HFFc6 (cell line): ENCODE measurements at places on chromosomes 11 and 22.

DNA sequence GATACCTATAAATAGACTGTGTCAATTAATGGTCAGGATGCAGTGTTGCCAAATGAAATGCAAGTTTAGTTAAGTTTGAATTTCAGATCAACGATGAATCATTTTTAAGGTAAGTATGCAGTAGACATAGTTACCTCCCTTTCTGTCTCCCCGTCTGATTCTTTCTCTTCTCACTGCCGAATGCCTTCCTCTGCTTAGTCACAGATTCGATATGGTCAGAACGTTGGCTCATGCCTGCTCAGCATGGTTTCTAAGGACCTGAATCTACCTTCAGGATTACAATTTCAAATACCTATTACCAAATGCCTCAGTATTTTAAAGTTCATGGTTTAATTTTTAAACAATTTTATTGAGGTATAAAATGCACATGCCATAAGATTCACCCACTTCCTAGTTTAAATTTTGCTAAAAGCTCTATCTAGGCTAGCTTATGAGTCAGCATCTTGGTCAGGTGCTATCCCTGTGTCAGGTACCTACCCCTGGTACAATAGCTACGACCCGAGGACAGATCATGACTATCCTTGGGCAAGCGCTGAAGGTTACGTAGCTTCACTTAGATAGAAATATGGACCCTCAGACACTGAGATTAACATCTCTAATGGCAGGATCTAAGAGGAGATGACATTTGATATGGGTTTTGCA lies 78.2 kb upstream of the SPON1 start:
- DNase-seq: no peak

DNA sequence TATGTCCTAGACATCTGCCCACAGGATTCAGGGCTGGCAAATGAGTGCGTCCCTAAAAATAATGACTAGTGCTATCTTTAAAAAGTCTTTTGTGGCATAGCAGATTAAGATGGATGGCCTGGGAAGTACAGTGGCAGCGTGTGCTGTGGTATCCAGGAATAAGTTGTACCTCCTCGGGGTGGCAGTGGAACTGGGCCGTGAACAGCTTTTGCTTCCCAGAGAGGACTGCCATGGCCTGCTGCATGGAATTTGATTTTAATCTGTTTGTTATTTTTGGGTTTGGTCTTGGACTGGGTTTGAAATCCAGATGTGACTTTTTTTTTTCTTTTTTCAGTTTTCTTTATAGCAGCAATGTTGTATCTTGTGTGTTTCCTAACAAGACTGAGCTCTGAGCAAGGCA lies 71.3 kb upstream of the PARVG start:
- DNase-seq: no peak

DNA sequence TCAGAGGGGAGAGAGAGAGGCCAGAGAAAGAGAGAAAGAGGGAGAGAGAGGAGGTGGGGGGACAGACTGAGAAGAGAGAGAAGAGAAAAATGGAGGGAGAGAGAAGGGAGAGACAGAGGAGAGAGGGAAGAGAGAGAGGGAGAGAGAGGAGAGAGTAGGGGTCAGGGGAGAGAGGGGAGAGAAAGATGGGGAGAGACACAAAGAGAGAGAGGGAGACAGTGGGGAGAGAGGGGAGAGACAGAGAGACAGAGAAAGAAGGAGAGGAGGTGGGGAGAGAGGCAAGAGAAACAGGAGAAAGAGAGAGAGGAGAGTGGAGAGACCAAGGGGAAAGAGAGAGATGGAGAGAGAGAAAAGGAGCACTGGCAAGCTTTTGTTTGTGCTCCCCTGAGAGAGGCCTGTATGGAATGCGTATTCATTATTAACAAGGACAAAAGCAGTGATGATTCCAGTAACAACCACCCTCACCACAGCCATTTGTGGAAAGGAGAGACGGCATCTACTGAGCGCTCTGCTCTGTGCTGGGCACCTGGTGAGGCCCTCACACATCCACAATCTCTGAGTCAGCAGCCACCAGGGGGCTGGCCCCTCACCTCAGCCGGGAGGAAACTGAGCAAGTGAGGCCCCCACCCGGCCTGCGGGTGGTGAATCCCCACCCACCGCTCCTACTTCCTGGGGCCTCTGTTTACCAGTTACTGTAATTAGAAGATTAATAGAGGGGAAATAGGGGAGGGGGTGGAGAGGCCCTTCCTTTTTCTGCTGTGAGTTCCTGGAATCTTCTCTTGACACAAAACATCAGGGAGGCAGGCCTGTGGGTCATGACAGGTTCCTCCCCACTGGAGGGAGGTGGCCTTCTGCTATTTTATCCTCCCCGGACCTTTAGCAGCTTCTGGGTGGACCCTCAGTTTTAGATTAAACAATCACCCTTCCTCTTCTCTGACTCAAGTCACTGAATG lies 14.6 kb upstream of the MIAT start:
- no peak for DNase-seq

DNA sequence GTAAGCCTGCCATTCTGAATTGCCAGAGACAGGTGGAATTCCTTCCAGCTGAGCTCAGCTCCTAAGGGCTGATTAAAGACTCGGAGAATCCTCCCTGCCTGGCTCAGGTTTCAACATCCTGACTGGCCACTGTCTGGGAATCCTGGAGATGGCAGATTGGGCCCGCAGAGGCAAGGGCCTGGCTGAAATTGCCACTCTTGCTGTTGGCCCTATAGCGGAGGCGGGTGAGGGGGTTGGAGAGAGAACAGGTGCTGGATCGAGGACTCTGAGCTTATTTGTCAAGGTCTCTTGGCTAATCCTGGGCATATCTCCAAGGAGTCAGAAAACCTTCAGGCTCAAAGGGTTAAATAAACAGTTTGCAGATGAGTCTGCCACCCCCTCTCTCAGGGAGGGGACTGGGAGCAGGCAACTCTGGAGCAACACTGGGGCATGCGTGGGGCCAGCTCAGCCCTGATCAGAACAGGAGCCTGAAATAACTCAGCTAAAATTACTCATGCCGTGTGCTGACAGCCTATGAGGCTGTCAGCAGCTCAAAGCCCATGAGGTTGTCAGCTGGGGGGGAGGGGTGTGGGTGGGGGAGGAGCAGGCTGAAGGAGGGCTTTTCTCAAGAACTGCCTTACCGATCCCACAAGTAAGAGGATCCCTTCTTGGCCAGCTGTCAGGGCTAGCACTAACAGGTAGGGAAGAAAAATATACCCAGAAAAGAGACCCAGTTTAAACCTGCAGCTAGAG lies 14.7 kb upstream of the MFRP start:
- DNase-seq: peak; percentile 78

DNA sequence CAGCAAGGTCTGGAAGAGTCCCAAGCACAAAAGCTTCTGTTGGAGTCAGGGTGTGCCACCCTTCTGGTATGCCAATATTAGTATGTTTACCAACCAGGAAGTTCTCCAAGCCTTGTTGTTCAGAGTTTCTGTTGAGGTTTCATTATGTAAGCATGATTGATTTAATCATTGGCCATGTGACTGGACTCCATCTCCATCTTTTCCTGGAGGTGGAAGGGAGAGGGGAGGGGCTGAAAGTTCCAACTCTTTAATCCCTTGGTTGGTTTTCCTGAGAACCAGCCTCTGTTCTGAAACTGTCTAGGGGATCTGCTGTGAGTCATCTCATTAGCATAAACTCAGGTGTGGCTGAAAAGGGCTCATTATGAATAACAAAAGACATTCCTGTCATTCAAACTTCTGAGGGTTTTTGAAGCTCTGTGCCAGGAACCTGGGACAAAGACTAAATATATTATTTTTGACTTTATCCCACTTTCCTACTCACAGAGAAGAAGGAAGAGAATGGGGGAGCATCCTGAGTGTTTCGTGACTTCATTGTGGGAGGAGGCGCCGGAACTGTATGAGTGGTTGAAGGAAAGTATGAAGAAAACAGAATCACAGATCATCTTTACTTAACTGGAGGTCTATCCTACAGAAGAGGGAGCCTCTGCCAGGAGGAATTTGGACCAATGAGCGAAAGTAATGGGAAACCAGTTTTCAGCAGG lies 138.2 kb downstream of the NECTIN1 start:
- no peak for DNase-seq

GRCh38 chr11:125623064-125623463 lies 1.9 kb upstream of the CHEK1 start:
- no peak for DNase-seq

DNA sequence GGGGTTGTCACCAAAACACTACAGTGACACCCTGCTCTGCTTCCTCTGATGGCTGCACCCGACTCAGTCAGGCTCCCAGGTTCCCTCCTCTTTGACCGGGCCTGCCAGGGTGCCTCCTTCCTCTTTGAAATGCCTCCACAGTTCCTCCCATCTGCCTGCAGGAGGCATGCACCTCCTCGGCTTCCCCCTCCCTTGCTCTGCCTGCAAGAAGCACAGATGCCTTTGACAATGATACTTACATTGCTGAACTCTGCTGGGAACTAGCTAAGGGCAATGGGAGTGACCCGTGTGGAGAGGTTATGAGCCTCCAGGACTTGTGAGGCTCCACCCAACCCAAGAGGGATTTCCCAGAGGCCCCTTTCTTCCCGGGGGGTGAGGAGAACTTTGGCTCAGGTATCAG lies 674.1 kb downstream of the OPCML start:
- DNase-seq: peak; percentile 16

GRCh38 chr11:122642472-122642922 lies 13.0 kb upstream of the UBASH3B start:
- DNase-seq: peak; percentile 94

GRCh38 chr11:45395421-45395820 lies 109.3 kb upstream of the SYT13 start:
- DNase-seq: no peak

GRCh38 chr11:61162092-61162941 lies 1.1 kb upstream of the VPS37C start:
- peak; percentile 38 for DNase-seq

GRCh38 chr11:99260696-99261095 lies 239.9 kb downstream of the CNTN5 start:
- no peak for DNase-seq

DNA sequence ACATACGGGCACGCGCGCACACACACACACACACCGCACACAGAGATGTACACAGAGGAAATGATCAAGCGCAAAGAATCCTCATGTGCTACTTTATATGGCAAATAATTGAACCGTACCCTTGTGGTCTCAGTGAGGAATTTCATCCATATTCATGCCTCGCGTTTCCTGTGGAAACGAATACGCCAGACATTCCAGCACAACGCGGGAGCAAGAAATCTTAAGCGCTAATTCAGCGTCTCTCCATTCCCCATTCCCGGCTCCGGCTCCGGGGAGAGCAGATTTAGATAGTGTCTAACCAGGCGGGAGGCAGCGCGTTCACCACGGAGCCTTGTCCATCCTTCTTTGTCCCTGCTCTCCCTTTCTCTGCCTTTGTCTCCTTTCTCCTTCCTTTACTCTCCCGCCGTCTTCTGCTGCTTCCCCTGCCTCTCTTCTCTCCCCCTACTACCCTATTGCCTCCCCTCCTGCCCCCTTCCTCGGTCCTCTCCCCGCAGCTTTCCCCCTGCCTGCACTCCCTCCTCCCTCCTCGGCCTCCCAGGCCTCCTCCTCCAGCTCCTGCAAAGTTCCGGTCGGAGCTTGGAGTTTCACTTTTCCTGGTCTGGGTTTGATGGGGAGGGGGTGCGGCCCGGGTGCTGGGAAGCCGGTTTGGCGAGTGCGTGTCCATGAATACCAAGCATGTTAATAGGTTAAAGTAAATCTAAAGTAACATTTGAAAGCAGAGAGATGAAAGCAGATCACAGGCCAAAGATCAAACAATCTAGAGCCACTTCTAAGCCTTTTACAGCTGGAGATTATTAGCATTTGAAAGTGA lies 579.3 kb downstream of the BUD13 start:
- DNase-seq: no peak

GRCh38 chr11:115848080-115848479 lies 343.9 kb upstream of the CADM1 start:
- no peak for DNase-seq

GRCh38 chr11:132088551-132088950 lies 718.1 kb downstream of the NTM start:
- no peak for DNase-seq

DNA sequence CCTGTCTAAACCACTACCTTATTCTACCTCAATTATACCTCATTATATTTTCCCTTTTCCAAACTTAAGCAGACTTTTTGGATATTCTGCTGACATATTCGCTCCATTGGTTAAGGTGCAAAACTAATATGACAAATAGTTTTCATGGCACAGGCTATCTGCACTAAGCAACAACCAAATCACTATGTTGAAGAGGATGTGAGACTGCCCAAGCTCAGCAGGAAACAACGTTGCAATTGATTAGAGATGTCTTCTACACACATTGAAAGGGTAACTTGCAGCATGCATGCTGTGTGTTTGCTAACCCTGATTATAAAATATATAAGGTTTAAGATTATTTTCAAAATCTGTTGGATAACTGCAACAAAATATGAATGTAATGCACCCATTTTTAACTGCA lies 61.6 kb downstream of the STK33 start:
- no peak for DNase-seq

GRCh38 chr11:116176484-116177005 lies 596.2 kb downstream of the BUD13 start:
- no peak for DNase-seq

DNA sequence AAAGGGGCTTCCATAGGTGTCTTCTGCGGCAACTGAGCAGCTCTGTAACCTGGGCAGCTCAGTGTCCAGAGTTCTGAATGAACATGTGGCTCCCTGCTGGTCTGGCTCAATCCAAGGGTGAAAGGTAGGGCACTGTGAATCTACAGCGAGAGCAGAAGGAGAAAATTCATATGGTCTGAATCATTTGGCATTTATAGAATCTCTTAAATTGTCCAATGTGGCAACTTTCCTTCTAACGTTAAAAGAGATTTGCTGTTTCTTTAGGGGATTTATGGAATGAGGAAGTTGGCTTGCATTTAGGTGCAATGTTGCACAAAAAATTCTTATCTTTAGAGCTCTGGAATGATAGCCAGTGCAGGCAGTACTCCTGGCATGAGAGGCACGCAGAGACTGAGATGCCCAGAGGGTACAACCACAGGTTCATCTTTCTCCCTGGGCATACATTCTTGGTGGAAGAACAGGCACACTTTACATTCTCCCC lies 17.0 kb downstream of the ATXN10 start:
- DNase-seq: peak; percentile 90

DNA sequence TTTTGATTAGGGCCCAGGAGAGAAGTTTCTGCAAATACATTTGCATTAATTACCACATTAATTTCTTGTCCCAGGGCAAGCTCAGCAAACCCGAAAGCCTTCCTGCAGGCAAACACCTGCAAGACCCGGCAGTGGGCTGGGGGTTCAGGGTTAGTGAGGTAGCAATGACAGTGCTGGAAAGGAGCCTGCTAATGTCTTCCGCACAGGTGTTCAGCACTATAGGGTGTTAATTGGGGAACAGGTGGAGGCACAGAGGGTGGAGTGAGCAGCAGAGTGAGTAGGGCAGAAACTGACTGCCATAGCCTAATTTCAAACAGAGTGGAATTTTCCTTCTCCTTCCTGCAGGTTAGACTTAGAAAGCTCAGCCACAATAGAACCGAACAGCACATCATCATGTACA lies 50.9 kb upstream of the UBASH3B start:
- DNase-seq: no peak

DNA sequence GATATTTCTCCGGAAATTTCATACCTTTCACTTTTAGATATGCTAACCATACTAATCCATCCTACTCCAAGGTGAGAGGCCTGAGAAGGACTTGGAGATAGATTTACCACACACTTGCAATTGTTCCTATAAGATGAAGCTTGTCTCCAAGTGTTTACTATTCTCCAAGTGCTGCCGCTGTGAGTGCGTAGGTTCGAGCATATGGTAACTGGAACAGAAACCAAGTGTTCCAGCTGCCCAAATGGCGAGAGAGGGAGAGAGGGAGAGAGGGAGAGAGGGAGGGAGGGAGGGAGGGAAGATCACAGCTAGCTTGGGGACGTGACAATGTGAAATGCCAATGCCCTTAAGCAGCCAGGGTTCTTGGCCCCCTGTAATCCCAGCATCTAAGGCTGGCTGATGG lies 21.5 kb downstream of the ASCC2 start:
- DNase-seq: no peak

- DNase-seq: no peak
Observed at GRCh38 chr22:49869845-49870712, 16.4 kb downstream of the ZBED4 start.
